HFF-Myc (cell line): ENCODE measurements at places on chromosomes 1 and 21.

- no peak for DNase-seq
Observed at GRCh38 chr1:71656902-71657301, 576.1 kb upstream of the ZRANB2 start.

DNA sequence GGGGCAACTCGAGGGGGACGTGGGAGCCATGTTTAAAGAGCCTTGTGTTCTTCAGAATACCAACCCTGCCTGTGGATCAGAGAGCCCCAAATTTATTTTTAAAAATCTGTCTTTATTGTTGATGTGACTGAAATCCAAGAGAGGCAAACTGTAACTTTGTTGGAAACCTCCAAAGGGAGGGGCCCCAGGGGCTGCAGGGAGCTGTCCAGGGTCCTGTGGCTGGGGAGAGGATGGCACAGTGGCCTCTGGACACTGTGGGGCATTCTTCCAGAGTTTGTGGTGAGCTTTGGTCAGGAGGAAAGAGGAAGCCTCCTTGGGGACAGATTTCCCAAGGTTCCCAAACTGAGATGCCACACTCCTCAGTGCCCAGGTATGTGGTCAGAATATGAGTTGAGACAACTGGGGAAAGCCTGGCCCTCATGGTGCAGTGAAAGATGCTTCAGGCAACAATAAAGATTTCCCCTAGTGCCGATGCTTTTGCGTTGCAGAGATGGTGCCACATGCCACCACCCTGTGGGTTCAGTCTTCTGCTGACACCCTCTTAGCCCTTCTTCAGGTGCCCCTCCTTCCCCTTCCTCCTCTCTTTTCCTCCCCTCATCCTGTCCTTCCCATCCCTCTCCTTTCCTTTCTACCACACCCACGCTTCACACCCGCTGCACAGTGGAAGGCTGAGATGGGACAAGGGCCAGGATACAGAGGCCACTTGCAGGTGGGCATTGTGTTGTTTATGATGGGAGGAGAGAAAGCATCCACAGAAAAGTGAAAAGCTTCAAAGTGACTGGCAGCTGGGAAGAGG is 122.1 kb downstream of the UCK2 start:
- no peak for DNase-seq

DNA sequence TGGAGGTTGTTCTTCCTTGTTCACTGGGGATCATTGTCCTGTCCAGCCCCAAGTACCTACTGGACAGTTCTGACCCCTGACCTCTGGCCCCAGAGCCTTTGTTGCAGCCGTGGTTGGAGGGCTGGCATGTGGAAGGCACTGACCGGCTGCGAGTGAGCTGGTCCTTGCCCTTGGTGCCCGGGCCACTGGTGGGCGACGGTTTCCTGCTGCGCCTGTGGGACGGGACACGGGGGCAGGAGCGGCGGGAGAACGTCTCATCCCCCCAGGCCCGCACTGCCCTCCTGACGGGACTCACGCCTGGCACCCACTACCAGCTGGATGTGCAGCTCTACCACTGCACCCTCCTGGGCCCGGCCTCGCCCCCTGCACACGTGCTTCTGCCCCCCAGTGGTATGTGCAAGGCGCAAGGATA is 11.4 kb downstream of the TIE1 start:
- no peak for DNase-seq

GRCh38 chr21:32858628-32859027 is 87.1 kb upstream of the PAXBP1 start:
- DNase-seq: no peak

DNA sequence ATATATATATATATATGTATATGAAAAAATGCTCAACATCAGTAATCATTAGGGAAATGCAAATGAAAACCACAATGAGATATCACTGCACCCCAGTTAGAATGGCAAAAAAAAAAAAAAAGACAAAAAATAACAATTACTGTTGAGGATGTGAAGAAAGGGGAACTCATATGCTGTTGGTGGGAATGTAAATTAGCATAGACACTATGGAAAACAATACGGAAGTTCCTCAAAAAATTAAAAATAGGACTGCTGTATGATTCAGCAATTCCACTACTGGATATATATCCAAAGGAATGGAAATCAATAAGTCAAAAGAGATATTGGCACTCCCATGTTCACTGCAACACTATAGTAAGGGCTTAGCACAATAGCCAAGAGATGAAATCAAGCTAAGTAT is 41.5 kb upstream of the CTBS start:
- no peak for DNase-seq

DNA sequence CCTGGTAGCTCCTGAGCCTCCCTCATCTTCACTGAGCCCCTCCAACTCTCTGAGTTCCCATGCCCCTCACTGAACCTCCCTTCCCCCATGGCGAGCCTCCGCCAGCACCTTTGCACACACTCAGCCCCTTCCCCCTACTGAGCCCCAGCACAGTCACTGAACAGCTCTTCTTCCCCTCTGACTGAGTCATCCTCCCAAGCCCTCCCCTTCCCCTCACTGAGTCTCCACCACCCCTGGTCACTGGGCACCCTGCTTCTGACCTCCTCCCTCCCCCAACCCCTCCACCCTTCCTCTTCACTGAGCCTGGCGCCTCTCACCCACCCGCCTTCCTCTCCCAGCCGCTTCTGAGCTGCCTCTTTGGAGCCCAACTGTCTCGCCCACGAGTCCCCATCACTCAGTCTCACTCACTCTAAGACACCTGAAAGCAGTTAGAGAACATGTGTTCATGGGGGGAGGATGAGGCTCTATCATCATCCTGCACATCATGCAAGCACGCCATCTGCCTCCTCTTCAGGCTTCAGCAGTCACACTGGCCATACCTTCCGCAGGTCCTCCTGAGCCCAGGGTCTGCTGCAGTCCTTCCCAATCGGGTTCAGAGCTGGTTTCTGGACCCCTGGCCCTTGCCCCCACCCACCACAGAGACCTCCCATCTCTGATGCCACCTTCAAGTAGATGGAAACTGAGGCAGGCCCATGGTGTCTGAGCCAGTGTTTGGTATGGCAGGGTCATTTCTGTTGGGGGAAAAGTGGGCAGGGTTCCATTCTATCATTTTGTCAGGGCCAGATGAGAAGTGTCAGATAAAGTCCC is 2.0 kb upstream of the TRNP1 start:
- DNase-seq: peak; percentile 99

DNA sequence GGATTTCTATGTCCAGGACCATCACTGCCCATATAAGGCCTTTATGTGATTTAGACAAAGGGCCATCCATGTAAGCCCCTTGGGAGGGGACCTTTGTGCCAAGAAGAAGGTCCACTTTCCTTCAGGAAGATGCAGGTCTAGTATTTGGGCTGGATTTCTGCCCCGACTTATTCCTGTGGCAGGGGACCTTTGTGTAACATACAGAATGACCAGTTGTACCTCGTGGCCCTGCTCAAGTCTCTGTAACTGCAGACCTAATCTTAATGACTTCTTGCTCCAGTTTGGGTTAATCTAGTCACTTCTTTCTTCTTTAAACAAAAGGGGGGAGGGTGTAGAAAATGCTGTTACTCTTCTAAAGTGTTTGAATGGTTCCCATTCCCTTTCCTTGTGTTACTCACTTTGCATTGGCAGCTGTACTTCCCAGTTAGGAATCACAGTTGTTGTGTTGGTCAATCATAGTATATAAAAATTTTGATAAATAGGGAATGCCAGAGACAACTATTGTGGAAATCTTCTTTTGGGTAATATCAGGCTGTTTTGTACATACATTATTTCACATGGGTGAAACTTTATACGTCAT is 54.2 kb downstream of the MIGA1 start:
- DNase-seq: no peak

- DNase-seq: no peak
Observed at GRCh38 chr1:205346956-205347574, 9.7 kb downstream of the KLHDC8A start.

- DNase-seq: no peak
Observed at GRCh38 chr1:56146449-56146848, 432.9 kb downstream of the PLPP3 start.

DNA sequence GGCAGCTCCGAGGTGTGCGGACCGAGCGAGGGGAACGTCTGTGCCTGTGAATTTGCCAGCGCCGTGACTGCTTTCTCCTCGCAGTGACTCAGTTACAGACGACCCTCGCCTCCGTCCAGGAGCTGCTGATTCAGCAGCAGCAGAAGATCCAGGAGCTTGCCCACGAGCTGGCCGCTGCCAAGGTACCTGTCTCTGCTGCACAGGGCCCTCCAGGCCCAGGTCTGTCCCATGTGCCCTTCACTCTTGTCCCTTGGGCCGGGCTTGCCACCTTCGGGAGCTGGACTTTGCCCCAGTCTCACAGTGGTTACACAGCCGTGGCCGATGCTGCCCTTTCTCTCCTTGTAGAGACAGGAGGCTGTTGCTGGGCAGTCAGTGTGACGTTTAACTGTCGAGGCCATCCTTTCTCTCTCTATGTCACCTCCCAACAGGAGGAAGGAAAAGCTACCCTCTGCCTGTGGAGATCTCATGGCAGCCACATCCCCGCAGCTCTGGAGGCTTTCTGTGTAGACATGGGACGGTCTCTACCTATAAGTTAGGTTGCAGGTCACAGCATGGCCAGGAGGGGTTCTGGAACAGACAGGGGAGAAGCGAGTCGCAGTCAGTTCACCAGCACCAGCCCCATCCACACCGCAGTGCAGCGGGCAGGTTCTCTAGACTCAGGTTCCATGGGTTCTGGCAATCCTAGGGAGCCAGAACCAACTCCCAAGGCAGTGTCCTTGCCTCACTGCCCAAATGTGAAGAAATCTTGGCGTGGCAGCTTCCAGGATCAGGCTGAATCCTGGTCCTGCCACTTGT is 149.7 kb downstream of the PEX14 start:
- no peak for DNase-seq

DNA sequence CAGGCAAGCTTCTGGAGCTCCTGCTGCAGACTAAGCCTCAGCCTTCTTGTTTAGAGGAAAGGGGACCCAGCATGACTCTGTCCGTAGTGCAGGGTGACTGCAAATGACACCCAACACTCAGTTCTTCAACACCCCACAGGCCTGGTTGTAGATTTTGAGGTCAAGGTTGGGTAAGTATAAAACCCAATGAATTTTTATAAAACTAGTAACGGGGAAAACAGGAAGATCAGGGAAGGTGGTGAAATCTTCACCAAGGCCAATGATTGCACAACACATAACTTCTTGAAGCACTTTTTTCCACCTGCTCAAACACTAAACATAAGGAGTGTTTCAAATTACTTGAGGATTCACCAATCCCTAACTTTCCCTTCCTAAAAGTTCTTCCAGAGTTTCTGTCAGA is 89.4 kb upstream of the JAK1 start:
- DNase-seq: no peak

DNA sequence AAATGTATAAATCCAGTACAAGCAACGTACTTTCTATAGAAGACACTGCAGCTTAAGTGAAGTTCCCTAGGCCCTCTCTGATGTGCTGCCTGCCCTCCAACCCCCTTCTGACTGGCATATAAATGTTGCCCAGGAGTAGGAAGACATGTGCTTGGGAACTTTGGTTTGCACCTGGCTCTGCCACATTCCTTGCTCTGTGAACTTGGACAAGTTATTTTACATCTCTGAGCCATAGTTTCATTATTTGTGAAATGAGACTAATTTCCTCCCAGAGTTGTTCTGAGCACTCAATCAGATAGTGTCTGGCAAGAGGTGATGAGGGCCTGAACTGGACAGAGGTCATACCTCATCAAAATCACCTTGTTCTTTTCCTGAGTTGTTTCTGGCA is 3.5 kb upstream of the PHC2 start:
- no peak for DNase-seq

DNA sequence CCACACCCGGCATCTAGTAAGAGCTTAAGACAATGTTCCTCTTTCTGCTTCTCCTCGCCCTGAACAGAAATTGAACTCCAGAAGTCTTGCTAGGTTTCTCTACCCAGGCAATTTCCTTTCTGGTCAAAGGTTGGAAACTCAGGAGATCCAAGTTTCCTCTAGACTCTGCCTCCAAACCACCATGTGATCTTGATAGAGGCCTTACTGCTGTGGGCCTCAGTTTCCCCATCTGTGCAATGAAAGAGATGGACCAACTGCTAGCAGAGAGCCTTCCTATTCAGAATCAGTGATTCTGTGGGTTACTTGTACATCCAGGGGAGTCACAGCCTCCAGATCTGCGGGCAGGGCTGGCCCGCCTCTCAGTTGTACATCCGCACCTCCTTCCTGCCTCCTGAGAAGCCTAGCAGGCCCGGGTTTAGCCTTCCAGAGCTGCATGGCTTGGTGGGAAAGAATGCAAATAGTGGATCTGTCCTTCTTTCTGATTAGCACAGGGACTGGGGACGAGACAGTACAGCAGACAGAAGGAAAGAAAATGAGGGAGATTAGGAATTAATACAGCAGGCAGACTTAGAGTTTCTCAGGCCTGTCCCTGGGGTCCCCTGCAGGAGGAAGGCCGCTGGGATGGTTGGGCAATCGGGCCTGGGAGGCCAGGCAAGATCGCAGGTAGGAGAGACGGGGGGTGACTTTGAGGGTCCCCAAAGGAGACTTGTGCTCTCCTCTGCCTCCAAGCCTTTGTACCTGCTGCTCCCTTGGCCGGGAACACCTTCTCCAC is 83.9 kb downstream of the PAX7 start:
- no peak for DNase-seq

GRCh38 chr1:238061967-238062613 is 171.4 kb upstream of the ZP4 start:
- no peak for DNase-seq

DNA sequence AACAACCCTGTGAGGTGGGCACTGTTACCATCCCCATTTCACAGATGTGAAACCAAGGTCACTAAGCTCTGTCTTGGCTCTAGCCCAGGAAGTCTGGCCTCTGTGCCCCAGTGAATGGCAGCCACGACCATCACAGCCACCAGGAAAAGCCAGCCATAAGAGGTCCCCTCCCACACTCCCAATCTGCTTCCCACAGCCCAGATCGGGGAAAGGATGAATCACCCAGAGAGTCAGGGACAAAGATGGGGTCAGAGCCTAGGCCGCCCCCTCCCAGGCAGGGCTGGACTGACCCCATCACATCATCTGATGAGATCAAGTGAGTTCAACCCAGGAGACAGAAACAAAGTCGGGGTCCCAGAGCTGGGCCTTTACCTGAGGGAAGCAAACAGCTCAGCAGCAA is 22.9 kb upstream of the COL16A1 start:
- DNase-seq: no peak

DNA sequence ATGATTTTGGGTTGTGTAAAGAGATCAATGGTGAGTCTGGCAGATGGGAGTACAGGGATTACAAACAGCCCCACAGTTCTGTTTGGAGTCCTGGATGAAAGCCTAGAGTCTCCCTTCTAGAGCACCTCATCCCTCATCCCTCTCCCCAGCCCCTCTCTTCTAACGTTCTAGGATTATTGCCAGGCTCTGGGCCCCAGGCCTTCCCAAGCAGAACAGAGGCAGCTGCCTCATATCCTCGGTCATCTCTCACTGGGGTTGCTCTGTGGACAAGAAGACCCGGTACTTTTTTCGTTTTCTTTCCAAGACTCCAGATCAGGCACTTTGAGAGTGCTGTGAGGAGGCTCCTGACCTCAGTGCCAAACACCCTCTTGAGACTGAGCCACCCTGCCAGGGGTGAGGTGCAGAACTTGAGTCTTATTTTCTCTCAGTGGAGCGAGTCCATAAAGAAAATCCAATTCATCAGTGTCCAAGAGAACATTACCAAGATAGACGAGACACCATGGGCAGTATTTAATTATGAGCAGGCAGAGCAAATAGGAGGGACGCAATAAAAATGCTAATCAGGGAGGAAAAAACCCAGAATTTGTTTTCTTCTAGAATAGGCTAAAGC is 17.1 kb upstream of the KCND3 start:
- DNase-seq: no peak

GRCh38 chr1:10873189-10873588 is 76.7 kb upstream of the CASZ1 start:
- no peak for DNase-seq

GRCh38 chr21:33544451-33545195 is 1.8 kb downstream of the SON start:
- no peak for DNase-seq

- no peak for DNase-seq
Observed at GRCh38 chr1:205199931-205200299, 11.6 kb downstream of the DSTYK start.
